HT1080 (cell line): ENCODE measurements at places on chromosomes 16 and 17. TPM values are rescaled to one million over a fixed set of nuclear protein-coding genes. Genes with fewer than 3 reads are reported as not detected.

PRSS21 gene
- total RNA-seq: not detected in 2 replicates

FGF11 gene
- total RNA-seq: 0.23 and 0.37 TPM in 2 replicates

SP2 gene
- 1.6 and 3.4 TPM in 2 replicates for total RNA-seq

KRT35 gene
- total RNA-seq: not detected in 2 replicates

KCTD11 gene
- 4.7 and 5.8 TPM in 2 replicates for total RNA-seq

ERN1 gene
- total RNA-seq: 2.5 and 4.6 TPM in 2 replicates

GRCh38 chr17:416293-417206 is 63.9 kb upstream of the RPH3AL start:
- DNase-seq: no peak

DNA sequence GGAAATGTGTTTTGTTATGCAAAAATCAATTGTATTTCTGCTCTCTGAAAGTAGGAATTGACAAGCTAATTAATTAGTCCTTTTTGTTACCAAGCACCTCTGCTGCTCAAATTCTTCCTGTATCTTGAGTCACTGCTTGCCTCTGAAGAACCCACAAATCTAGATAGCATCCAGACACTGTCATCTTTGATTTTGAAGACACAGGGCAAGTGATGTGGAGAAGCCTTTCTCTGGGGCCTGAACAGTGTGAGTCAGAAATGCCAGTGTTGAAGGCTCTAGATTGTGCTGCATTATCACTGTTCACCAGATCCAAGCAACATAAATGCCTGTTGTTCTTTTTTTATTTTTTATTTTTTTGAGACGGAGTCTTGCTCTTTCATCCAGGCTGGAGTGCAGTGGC is 10.9 kb upstream of the ST6GALNAC1 start:
- no peak for DNase-seq

DNA sequence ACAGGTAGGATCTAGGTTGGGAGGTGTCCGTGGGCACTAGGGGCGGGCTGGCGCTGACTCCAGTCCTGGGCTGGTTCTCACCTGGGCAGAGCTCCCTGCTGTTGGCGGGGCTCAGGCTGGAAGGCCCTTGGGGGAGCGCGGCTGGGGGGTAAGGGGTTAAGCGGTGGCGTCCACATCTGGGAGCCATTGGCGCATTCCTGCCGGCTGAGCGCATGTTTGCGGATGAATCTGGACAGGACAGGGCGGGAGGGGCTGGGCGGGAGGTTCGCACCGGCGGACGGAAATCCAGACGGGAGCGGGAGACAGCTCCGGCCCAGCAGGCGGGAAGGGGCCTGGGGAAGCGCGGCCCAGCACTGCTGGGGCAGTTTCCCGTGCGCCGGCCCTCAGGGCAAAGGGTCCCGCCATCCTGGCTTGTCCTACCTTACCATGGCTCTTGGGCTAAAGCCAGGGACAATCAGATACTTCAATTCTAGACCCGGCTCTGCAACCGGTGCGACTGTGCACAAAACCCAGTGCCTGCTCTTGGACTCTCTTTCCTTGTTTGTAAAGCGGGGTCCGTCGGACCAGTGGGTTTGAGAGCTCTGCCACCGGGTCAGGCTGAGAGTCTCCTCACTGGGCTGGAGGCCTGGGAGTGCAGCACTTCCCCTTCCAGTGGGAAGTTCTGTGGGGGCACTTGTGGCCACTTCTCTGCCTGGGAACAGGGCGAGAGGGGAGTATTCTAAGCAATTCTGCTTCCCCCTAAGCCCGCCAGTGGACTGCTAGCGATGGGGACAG is 7.8 kb downstream of the RARA start:
- DNase-seq: peak; percentile 68

DNA sequence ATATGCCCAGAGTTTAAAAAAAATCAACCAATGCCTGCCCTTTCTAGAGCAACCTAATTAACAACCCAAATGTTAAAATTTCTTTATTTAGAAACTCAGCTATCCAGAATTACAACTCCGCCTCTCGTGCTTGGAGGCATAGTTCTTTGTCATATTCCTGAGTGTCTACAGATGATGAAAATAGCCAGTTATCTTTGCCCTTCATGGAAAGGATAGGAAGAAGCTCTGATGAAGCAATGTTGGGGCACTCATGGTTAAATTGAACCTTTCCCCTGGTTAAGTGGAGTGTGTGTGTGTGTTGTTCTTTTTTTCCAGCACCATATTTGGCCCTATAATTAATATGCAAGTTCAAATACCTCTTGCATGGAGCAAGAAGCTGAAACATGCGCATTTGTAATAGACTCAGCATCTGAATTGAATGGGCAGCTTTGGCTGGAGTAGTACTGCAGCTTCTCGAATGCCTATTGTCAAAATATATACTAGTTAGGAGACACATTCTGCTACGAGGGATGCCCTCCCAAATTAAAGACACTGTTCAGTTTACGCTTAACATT is 506.2 kb downstream of the WWOX start:
- no peak for DNase-seq

- DNase-seq: no peak
These were observed 29.7 kb downstream of the SLC25A10 start for GRCh38 chr17:81741594-81742452.

- DNase-seq: peak; percentile 83
These were observed 4.4 kb downstream of the NSMCE1 start for GRCh38 chr16:27264151-27264550.

- peak; percentile 74 for DNase-seq
These were observed at the start of gene ANTKMT for GRCh38 chr16:720990-721764. Gene ANTKMT, plus strand, starts transcription at chr16:721146. Its CDS starts 129 bp downstream, at chr16:721275.

GRCh38 chr16:85520853-85521521 is 92.1 kb upstream of the GSE1 start:
- no peak for DNase-seq

DNA sequence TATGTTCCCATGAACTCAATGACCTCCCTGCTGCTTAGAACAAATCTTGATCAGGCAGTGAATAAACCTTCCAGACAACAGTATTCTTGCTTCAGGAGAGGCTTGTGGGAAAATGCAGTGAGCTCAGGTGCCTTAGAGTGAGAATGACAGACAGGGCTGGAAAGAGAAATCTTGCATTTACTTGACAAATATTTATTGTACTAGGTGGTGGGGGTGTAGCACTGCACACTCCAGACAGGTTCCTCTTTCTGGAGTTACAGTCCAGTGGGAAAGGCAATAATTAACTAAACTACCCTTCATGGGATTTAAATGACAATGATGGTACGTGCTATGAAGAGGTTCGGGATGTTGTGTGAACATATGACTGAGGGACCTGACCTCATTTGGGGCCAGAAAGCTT is 182.9 kb downstream of the SHISA9 start:
- no peak for DNase-seq

GRCh38 chr16:57278494-57278893 is 6.0 kb downstream of the PLLP start:
- no peak for DNase-seq

- DNase-seq: no peak
These were observed 510.5 kb upstream of the CDH8 start for GRCh38 chr16:62546701-62547100.

DNA sequence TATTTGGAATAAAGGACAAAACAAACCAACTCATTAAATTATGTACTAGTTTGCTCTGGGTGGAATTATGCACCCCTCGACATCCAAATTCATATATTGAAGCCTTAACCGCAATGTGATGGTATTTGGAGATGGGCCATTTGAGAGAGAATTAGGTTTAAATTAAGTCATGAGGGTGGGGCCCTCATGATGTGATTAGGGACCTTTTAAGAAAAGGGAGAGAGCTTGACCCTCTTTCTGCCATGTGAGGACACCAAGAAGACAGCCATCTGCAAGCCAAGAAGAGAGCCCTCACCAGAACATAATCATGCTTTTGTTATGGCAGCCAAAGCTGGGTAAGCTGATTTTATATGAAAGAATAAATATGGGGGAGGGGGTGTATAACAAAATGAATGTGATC is 2.0 kb downstream of the C16orf87 start:
- no peak for DNase-seq

DNA sequence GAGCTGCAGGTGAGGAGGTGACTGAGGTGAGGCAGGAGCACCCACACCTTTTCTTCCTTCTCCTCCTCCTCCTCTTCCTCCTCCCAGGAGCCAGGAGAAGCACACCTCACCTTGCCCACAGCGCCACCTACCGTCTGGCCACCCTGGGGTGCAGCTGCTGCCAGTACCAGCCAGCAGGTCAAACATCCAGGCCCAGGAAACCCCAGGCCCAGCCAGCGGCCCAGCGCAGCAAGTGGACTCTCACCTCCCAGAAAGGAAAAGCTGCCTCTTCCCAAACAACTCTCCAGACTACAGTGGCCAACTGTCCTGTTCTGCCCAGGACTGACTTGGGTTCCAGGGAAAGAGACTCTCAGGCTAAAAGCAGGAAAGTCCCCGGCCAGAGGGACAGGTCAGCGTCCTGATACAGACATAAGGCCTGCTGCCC is 22.7 kb downstream of the PEMT start:
- DNase-seq: peak; percentile 57

GRCh38 chr17:49798182-49798581 is 9.7 kb downstream of the KAT7 start:
- DNase-seq: no peak

- DNase-seq: no peak
These were observed 50.0 kb upstream of the IRX6 start for GRCh38 chr16:55273959-55274358.

GRCh38 chr17:42378959-42379594 is 9.2 kb downstream of the STAT3 start:
- peak; percentile 40 for DNase-seq

GRCh38 chr17:27601069-27601974 is 29.7 kb upstream of the LGALS9 start:
- peak; percentile 59 for DNase-seq

- DNase-seq: no peak
These were observed 151.6 kb downstream of the NPIPB11 start for GRCh38 chr16:29254676-29255495.

DNA sequence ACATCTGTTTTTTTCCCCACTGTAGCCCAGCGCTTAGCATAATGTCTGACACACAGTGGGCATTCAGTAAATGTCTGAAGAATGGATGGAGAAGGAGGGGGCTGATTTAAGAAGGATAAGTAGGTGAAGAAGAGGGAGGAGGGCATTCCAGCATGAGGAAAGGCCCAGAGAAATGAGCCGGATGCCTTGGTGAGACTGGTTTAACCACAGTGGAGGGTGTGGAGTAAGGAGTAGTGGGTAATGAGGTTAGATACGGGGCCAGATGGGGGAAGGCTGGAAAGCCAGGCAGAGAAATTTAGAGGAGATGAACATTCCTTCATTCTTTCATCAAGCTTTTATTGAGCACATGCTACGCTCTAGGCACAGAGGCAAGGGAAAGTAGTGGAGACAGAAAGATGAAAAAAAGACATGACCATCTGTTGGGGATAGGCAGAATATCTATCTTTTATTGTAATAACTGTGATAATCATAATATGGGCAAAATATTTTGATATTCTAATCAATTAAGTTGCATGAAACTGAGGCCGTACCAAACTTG is 43.7 kb upstream of the NFAT5 start:
- DNase-seq: no peak

DNA sequence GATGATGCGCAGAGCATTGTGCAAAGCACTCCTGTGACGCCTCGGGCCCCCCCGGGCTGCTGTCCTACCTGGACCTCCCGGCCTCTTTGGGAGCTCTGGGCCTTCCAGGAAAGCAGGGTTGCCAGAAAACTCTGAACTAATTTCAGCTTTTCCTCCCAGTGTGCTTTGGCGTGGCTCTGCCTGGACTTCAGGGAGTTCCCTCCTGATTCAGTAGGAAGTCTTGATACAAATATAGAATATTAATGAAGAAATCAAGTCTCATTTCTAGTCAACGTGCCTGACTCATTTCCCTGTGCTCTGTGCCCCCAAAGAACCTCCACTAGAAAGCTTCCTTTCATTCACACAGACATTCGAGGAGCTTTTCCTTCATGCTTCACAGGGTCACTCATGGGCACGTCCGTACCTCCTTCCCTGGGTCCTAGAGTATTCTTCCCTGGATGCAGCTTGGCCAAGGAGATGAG is 84.0 kb upstream of the NOL11 start:
- peak; percentile 14 for DNase-seq

- DNase-seq: no peak
These were observed 238.4 kb upstream of the AXIN2 start for GRCh38 chr17:65799869-65800268.

- DNase-seq: no peak
These were observed 201.5 kb upstream of the N4BP1 start for GRCh38 chr16:48811478-48811877.

- peak; percentile 83 for DNase-seq
These were observed 14.7 kb downstream of the LRRC75A start for GRCh38 chr17:16477255-16477654.

DNA sequence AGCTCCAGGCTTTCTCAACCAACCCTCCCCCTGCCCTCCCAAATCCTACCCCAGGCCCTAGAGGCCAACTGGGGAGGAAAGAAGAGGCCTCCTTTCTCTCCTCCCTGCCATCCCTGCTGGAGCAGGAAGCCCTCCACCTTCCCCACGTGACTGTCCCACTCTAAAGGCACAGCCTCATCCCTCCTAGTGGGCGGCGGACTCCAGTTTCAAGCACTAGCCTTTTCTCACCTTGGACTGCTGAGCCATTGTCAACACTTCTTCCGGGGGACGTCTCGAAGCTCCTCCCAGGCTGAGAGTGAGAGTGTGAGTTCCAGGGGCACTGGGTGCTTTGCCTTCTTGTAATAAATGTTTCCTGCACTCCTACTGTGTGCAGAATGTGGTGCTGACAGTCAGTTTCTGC is 21.4 kb upstream of the IRX6 start:
- DNase-seq: no peak

- no peak for DNase-seq
These were observed 20.8 kb upstream of the NOL11 start for GRCh38 chr17:67696853-67697498.

DNA sequence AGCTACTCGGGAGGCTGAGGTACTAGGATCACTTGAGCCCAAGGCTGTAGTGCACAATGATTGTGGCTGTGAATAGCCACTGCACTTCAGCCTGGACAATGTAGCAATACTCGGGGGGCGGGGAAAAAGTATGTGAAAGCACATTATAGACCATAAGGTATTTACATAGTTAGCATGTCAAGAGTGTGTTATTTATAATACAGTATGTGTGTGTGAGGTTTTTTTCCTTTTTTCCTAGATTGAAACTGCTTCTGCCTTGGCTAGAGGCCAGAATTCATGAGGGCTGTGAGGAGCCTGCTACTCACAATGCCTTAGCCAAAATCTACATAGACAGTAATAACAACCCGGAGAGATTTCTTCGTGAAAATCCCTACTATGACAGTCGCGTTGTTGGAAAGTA is 30.5 kb downstream of the PTRH2 start:
- no peak for DNase-seq
